Mammary epithelial cell (primary cell): ENCODE measurements at places on chromosomes 2 and 18.

- no peak for DNase-seq
Observed at GRCh38 chr2:173048522-173048896, 27.1 kb upstream of the MAP3K20 start.

DNA sequence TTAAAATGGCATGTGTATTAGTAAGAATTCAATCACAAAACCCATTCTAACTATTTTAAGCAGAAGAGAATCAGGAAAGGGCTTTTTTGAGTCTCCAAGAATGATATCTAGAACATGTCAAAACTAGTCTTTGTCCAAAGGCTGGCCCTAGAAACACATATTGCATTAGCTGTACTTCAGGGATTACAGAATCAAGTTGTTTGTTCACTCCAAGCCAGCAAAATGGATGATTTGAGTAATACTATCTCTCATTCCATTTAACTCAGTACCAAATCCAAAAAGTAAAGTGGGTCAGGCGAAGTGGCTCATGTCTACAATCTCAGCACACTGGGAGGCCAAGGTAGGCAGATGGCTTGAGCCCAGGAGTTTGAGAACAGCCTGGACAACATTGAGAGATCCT is 41.3 kb downstream of the ATF2 start:
- DNase-seq = peak; percentile 67

- DNase-seq = no peak
Observed at GRCh38 chr2:229287823-229288222, 16.7 kb upstream of the PID1 start.

DNA sequence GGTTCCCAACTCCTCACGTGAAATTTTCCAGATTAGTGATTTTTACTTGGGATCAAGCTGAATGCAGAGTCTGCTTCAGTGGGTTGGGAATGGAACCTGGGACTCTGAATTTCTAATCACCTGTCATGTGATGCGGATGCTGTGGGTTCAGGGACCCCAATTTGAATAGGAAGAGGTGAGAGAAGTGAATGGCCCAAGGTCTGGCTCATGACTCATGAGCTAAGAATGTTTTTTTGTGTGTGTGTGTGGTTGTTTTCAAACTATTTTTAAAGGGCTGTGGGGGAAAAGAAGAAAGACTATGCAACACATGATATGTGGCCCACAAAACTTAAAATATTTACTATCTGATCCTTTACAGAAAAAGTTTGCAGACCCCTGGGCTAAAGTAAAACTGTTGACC is 108.5 kb upstream of the CYRIA start:
- DNase-seq = no peak

- no peak for DNase-seq
Observed at GRCh38 chr2:186591506-186591890, 1.6 kb downstream of the ITGAV start.

DNA sequence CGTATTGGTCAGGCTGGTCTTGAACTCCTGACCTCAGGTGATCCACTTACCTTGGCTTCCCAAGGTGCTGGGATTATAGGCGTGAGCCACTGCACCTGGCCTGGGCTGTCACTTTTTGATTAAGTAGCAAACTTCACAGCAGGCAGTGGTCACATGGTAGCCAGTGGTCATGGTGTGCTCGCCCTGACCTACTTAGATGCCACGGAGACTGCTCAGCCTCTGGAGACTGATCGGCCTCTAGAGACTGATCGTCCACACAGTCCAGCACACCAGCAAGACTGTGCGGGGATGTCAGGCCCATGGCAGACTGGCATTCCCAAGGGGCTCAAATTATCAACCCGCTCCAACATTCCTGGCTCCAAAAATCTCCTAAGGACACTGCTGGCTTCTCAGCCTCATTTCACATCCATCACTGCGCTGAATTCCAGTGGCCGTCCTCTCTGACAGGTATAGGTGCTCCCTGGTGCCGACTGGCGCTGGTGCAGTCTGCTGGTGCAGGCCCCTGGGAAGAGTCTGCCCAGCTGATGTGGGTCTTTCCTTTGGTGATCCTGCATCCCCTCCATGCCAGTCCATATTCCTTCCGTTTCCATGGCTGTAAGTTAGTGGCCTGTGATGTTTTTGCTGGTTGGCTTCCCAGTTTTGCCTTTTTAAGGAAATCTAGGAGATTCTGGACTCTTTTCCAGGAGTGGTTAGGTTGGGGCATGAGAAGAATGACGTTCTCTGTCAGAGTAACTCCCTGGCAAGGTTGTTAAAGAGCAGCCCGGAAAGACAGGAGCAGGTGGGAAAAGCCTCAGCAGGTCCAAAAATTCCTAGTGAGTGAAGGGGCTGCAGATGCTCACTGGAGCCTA is 374.5 kb upstream of the HS6ST1 start:
- no peak for DNase-seq

- DNase-seq = no peak
Observed at GRCh38 chr2:8255448-8255800, 426.4 kb upstream of the ID2 start.

GRCh38 chr2:148802448-148803220 is 72.4 kb upstream of the KIF5C start:
- DNase-seq = peak; percentile 5

- DNase-seq = no peak
Observed at GRCh38 chr2:165407466-165407865, 62.0 kb upstream of the CSRNP3 start.

GRCh38 chr2:229118927-229119326 is 152.2 kb downstream of the PID1 start:
- no peak for DNase-seq

DNA sequence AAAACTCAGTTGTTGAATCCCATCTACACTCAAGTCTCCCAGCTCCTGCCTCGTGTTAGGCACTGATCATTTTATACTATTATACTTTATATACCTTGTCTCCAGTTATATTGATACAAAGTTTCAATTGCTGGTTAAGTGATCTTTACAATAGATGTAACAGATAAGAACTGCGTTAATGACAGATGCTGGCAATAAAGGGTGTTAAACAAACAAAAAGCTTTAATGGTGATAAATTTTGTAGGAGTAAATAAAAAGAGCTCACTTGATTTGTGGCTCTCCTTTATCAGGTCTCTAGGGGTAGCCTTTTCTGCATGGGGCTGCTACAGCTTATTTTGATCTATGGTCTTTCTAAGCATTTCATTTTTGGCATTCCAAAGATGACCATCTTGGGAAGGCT is 106.9 kb upstream of the GAREM1 start:
- no peak for DNase-seq

GRCh38 chr2:60479226-60480088 is 74.0 kb downstream of the BCL11A start:
- DNase-seq = peak; percentile 81

DNA sequence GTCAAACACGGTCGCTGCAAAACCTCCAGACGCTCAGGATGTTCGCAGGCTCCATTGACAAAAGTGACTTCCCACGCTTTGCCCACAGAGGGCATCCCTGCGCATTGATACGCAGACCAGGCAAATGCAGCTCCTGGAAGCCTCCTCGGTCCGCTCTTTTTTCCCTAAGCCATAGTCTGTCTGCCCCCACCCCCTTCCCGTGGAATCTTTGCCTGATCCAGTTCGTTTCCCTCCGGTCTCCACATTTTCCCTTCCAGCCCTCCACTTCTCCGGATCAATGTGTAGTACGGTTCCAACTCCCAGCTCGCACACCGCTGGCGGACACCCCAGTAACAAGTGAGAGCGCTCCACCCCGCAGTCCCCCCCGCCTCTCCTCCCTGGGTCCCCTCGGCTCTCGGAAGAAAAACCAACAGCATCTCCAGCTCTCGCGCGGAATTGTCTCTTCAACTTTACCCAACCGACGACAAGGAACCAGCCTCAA is at the start of gene DCC:
DCC (plus strand) TSS at position 307 of the 481 bp plus-strand sequence. CDS start 591 bp downstream, outside the sequence.
- DNase-seq = peak; percentile 53

- no peak for DNase-seq
Observed at GRCh38 chr2:62101886-62102285, 94.0 kb upstream of the B3GNT2 start.

- peak; percentile 61 for DNase-seq
Observed at GRCh38 chr2:240561325-240561971, 1.3 kb downstream of the DUSP28 start.

GRCh38 chr2:237895544-237896506 is 36.4 kb downstream of the RAMP1 start:
- DNase-seq = peak; percentile 62

DNA sequence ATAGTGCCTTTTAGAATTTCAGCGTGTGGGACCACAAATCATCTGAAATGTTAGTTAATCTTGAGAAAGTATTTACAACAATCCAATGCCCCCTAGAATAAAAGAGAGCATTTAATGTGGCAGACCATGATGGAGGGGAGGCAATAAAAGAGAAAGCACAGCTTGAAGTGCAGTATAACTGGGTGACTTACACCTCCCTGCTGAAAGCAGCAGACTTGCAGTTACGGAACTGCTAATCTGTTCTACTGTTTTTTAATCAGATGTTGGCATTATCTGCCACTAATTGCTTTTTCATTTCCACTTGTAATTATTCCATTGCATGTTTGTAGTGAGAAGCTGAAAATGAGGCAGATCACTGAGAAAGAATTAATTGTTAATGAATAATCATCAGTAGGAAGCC is 130.5 kb upstream of the ITGA4 start:
- no peak for DNase-seq

DNA sequence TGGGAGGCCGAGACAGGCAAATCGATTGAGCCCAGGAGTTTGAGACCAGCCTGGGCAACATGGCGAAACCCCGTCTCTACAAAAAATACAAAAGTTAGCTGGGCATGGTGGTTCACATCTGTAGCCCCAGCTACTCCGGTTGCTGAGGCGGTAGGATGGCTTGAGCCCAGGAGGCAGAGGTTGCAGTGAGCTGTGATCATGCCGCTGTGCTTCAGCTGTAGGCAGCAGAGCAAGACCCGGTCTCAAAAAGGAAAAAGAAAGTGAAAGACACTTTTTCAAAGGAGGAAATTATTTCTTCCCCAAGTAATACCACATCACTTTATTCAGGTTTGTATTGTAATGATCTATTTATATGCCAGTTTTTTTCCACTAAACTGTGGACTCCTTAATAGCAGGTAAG is 35.7 kb upstream of the TAF4B start:
- no peak for DNase-seq

- DNase-seq = no peak
Observed at GRCh38 chr2:216210701-216211540, 101.8 kb downstream of the XRCC5 start.

- no peak for DNase-seq
Observed at GRCh38 chr2:120912101-120912985, 176.7 kb downstream of the GLI2 start.
